Fibroblast of the aortic adventitia (primary cell): ENCODE measurements at places on chromosomes 7 and 10.

DNA sequence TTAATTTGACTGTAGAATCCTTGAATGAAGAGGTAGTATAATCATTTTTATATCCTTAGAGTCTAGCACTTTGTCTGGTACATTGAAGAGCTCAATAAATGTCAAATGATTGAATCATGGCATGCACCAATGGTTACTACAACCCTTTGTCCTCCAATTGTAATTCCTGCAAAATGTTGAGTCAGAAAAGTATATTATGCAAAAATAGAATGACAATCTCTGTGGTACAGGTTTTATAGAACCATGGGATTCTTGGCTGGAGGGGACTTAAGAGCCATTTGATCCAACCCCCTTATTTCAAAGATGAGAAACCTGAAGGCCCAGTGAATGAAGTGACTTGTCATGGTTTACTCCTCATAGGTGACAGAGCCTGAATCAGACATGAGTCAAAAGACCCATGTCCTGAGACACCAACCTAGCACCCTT lies 30.9 kb upstream of the SMKR1 start:
- DNase-seq = no peak

DNA sequence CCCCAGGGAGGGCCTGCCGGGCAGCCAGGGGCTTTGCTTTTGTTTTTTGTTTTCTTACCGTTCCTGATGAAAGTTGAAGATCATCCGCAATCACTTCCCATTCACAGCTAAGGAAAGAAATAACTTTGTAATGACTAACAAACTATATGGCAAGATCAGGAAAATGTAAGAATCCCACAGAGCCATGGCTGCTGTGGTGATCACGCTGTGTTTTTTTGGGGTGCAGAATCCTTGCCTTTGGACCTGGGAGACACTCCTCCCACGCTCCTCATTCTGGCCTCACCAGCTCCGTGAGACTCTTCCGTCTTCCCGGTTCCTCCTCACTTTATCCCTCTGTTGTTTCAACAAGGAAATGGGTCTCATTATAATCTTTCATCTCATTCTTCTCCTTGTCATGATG lies 443.0 kb upstream of the MGMT start:
- DNase-seq = no peak

- DNase-seq = peak; percentile 1
These were observed 17.9 kb upstream of the ASZ1 start for GRCh38 chr7:117445206-117445605.

GRCh38 chr7:37570145-37570544 lies 113.4 kb upstream of the GPR141 start:
- DNase-seq = no peak

GRCh38 chr7:12431886-12432556 lies 28.4 kb upstream of the VWDE start:
- DNase-seq = no peak

GRCh38 chr10:13338390-13339110 lies 9.5 kb downstream of the SEPHS1 start:
- DNase-seq = peak; percentile 83

GRCh38 chr10:81109200-81109752 lies 571.6 kb downstream of the SH2D4B start:
- no peak for DNase-seq

DNA sequence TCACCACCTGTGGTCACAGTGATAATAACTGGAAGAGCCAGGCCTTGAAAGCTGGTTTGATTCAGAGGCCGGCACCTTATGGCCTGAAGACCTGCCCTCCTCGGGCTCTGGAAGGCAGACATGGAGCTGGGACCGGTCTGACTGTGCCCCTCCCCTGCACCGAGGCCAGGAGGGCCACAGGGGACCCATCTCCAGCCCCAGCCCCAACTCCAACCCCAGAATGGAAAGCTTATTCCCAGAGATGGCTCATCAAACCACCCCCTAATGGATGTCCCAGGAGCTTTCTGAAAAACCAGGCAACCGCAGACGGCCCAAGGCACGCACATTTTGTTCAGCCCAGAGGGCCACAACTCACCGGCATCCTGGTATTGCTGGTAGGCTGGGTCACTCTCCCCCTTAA lies 16.8 kb downstream of the PDIA4 start:
- DNase-seq = no peak

DNA sequence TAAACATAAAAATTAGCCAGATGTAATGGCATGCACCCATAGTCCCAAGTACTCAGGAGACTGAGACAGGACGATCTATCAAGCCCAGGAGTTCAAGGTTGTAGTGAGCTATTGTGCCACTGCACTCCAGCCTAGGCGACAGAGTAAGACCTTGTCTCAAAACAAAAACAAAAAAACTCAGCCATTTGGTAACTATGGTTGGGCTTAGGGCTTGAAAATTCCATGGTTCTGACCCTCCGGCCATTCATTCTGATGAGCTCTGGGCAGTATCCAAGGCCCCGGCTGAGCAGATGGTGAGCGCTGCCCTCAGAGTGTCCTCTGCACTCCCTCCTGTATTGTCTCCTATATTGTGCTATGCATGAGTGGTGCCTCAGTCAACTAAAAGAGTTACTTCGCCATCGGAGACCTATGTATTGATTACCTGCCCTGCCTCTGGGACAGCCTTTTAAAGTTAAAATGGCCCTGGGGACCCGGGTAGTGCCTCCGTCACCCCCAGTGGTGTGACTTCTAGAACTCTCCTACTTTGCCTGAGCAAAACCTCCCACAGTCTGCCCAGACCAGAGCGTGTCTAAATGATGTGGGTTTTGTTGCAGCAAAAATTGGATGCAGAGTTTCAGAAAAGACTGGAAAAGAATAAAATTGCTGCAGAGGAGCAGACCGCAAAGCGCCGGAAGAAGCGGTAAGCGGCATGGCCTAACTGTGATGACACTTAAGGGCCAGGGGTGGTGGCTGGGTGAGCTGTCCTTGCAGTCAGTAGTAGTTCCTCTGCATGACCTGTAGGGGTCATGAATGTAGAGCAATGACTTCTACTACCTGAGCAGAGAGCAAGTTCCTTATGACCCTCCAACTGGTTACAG lies 8.1 kb downstream of the PRKRIP1 start:
- DNase-seq = peak; percentile 48

DNA sequence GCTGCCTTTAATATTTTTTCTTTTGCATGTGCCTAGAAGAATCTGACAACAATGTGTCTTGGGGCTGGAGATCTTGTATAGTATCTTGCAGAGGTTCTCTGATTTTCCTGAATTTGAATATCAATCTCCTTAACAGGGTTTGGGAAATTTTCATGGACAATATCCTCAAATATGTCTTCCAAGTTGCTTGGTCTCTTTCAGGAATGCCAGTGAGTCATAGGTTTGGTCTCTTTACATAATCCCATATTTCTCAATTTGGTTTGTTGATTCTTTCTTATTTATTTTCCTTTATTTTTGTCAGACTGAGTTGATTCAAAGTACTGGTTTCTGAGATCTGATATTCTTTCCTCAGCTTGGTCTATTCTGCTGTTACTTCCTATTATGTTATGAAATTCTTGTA lies 208.7 kb upstream of the GLI3 start:
- peak; percentile 19 for DNase-seq

GRCh38 chr7:148457310-148457921 lies 133.2 kb upstream of the C7orf33 start:
- no peak for DNase-seq

- DNase-seq = no peak
These were observed 36.6 kb downstream of the RNLS start for GRCh38 chr10:88546497-88546896.

DNA sequence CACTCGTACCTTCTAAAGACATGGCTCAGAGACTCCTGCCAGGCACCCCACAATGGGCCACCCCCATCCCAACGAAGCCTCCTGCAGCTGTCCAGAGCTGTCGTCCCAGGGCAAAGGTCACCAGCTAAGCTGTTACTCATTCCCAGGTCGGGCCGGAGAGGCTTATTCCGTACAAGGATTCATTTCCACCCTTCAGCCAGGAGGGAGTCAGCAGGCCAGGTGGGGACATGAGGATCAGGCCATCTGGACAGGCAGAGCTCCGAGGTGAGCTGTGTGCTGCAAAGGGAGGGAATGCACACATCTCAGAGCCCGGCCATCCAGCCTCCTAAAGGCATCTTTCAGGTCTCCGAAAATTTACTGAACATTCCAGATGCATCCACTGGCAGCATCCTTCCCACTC lies 63.9 kb upstream of the NANOS1 start:
- DNase-seq = no peak

DNA sequence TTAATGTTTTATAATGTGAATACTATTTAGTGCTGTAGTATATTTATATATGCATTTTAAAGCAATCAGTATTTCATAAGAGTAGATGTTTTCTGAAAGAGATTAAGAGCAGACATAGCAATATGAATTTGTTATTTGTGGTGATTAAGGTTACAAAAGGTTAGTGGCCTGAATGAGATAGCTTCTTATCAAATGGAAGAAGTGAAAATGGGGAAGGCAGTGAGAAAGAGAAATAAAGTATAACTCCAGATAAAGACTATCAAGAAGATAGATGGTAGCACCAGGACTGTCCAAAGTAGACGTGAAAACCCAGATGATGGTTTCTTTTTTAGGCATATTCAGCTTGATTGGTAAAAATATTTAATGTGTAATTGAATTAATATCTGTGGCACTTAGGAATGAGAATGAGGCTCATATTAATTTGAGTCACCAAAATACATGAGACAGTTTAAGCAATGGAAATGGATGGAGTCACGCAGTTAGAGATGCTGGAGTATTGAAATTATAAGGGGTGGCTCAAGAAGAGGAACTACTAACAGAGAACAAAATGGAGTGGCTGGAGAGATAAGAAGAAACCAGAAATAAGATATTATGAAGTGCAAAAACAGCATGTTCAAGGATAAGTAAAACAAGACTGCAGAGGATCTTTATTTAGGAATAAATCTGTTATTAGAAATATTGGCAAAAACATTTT lies 288.0 kb upstream of the SEMA3C start:
- no peak for DNase-seq
